ENCODE measurements at places on chromosomes 16 and 17.

- H3K4me1 ChIP-seq, result no peaks in the 10 kb centered on the region
- no peak overlapping the region for H3K4me3 ChIP-seq
- H3K36me3 ChIP-seq, result no peaks in the 10 kb centered on the region
- no peaks in the 10 kb centered on the region for H3K27me3 ChIP-seq
These were observed 18.1 kb upstream of the ABCA8 start for GRCh38 chr17:68973098-68973846.

GRCh38 chr17:55420067-55420775 lies 1.4 kb downstream of the MMD start:
- H3K27me3 ChIP-seq, result peaks cover 16% of the 10 kb centered on the region
- DNase-seq, result peak; percentile 42
- H3K36me3 ChIP-seq, result peaks cover 17% of the 10 kb centered on the region
- H3K4me1 ChIP-seq, result peaks cover 58% of the 10 kb centered on the region
- peak overlapping the region; percentile 93 for H3K27ac ChIP-seq

DNA sequence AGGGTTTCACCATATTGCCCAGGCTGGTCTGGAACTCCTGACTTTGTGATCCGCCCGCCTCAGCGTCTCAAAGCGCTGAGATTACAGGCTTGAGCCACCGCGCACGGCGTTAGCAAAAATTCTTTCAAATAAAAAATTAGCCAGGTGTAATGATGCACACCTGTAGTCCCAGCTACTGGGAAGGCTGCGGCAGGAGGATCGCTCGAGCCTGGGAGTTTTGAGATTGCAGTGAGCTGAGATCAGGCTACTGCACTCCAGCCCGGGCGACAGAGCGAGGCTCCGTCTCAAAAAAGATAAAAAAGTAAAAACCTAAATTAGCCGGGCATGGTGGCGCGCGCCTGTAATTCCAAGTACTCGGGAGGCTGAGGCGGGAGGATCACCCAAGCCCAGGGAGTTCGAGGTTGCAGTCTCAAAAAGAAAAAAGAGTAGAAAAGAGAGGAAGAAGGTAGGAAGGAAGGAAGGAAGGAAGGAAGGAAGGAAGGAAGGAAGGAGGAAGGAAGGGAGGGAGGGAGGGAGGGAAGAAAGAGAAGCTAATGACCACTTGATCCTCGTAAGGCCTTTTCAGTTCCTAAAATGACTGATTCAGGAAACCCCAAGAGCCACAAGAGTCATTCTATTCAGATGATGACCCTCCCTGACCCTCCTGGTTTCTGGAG lies 59.2 kb downstream of the SRL start:
- peaks cover 5% of the 10 kb centered on the region for H3K4me1 ChIP-seq
- H3K36me3 ChIP-seq, result no peaks in the 10 kb centered on the region
- peaks cover 13% of the 10 kb centered on the region for H3K27me3 ChIP-seq
- no peak for DNase-seq
- H3K27ac ChIP-seq, result peak overlapping the region; percentile 80
- peak overlapping the region; percentile 78 for H3K4me3 ChIP-seq

DNA sequence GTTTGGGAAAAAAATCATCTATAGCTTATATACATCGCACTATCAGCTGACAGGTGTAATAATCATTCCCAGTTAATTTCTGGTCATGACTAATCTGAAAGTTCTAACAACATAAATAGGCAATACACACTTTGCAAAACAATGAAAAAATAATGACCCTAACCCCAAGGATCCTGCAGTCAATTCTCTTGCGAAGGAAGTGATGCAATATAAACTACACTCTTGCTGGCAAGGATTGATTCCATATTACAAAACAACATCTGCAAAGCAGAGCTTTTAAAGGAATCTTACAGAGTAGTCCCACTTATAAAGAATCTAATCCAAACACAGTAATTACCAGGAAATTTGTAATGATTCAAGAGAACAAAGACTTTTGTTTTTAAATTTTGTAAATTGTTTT lies 73.4 kb downstream of the MYO1D start:
- no peaks in the 10 kb centered on the region for H3K36me3 ChIP-seq
- H3K4me3 ChIP-seq, result no peak overlapping the region
- H3K27me3 ChIP-seq, result peaks cover 19% of the 10 kb centered on the region
- H3K27ac ChIP-seq, result no peak overlapping the region
- H3K4me1 ChIP-seq, result no peaks in the 10 kb centered on the region

DNA sequence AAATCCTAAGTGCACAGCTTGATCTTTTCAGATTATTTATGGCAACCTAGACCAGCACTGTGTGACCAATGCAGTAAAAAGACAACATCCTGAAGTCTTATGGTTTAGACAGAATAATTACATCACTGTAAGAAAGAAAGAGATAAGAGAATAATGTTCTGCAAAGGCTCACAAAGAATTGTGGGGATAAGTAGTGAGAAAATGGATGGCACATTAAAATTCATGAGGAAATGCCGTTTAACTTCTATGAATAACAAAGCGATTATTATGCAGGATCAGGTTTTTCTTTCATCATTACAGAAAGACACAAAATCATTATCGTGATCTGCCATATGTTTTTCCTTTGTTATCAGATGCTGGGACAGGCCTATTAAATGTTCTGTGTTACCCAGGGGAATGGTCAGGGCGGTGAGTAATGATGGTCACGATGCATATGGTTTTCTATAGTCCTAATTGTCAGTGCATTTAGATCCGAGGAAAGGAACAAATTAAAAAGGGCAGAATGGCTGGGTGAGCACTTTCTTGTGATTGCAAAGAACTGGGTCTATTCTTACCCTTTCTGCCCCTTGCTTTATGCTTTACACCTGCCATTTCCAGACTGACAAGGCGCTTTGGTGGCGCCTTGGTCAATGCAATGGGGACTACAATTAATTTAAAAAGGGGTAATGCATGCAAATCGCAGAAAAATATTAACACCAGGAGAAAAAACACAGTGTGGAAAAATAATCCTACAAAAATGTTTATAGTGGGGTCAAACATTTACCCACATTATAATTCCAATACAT lies 18.1 kb upstream of the DHX40 start:
- H3K4me1 ChIP-seq, result no peaks in the 10 kb centered on the region
- no peak for DNase-seq
- no peaks in the 10 kb centered on the region for H3K36me3 ChIP-seq
- H3K27me3 ChIP-seq, result peaks cover 18% of the 10 kb centered on the region

- H3K36me3 ChIP-seq, result peaks cover 12% of the 10 kb centered on the region
- H3K27me3 ChIP-seq, result no peaks in the 10 kb centered on the region
- H3K4me3 ChIP-seq, result peak within 1 kb of the TSS; percentile 98
These were observed at the start of gene MAPK7 for GRCh38 chr17:19378416-19379360. Gene MAPK7, plus strand, starts transcription at chr17:19378498. Its CDS starts 403 bp downstream, at chr17:19378901.

GRCh38 chr16:28298511-28298878 lies 6.2 kb downstream of the SBK1 start:
- peaks cover 20% of the 10 kb centered on the region for H3K27me3 ChIP-seq
- peaks cover 24% of the 10 kb centered on the region for H3K4me1 ChIP-seq

DNA sequence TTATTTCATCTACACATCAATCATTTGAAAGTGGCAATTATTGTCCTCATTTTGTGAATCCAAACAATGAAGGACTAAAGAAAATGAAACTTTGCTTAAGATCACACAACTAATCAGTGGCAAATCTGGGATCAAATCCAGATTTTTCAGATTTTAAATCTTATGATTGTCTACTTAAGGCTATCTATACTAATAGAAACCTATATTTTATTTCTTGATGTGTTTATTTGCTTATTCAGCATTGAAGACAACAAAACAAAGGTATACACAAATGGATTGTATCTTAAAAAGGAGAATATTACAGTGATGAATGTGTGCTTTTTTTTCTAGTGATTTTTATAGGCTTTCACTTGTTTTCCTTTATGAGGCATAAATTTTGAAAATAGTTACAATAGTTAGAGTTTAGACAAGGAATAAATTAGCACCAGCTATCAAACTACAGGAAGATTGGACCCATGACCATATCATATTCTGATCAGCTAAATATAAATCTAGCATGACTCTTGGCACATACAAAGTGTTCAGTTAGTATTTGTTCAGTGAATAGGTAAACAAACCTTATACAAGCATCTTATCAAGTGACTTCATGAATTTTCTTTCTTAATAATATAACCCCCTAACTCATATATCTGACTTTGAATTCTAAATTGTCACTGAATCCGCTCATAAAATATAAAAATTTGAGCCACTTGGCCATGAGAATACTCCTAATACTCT lies 20.5 kb downstream of the VMP1 start:
- H3K27ac ChIP-seq, result no peak overlapping the region
- H3K4me3 ChIP-seq, result no peak overlapping the region
- DNase-seq, result no peak
- H3K27me3 ChIP-seq, result no peaks in the 10 kb centered on the region
- peaks cover 5% of the 10 kb centered on the region for H3K4me1 ChIP-seq

DNA sequence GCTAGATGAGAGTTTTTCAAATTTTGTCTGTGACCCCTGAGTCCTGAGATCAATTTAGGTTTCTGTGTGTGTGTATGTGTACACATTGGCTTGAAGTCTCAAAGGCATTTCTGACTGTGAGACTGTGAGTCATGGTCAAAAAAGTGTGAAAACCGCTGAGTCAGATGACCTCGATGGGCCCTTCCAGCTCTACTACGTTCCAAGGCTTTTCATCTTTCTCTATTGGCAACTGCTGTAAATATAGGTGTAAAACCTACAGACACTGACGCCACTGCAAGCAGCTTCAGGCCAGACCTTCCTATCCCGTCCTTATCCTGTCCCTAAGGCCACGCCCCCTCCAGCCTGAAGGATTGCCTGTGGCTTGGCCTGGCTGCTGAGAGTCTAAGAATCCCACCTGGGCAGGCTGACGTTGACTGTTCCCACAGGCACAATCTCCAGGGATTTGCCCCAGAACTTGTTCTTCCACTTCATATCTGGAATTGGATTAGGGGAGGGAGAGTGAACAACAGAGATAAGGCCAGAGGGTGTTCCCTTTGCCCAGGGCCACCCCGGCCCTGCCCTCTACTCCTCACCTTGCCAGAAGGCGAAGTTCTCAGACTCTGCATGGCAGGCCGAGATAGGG lies 11.3 kb downstream of the OSBPL7 start:
- DNase-seq, result no peak
- peak overlapping the region; percentile 62 for H3K27ac ChIP-seq
- H3K36me3 ChIP-seq, result peaks cover 29% of the 10 kb centered on the region
- no peaks in the 10 kb centered on the region for H3K27me3 ChIP-seq

GRCh38 chr17:81455387-81455786 lies 57.2 kb downstream of the ACTG1 start:
- peaks cover 2% of the 10 kb centered on the region for H3K27me3 ChIP-seq
- no peak overlapping the region for H3K27ac ChIP-seq
- no peaks in the 10 kb centered on the region for H3K4me1 ChIP-seq
- no peak overlapping the region for H3K4me3 ChIP-seq
- no peaks in the 10 kb centered on the region for H3K36me3 ChIP-seq
- DNase-seq, result no peak

DNA sequence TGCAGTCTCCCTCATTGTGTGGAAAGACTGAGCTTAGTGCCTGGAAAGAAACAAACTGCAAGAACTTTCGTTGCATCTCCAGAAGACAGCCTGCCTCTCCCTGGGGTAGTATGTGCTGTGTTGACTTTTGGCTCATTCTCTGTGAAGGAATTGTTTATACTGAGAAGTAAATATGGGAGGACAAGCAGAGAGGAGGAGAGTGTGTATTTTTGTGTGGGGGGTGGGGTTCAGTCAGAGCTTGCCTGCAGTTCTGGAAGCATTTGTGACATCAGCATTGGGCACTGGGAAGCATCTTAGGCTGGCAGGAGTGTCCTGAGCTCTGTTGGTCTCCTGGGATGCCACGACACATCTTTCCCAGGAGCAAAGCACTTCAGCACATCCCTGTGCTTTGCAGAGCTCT lies 147.9 kb downstream of the HS3ST3B1 start:
- peaks cover 6% of the 10 kb centered on the region for H3K27me3 ChIP-seq
- no peak overlapping the region for H3K27ac ChIP-seq
- no peak overlapping the region for H3K4me3 ChIP-seq
- H3K4me1 ChIP-seq, result no peaks in the 10 kb centered on the region
- DNase-seq, result no peak

GRCh38 chr17:59893676-59894100 lies 767 bp downstream of the RPS6KB1 start:
- peaks cover 3% of the 10 kb centered on the region for H3K27me3 ChIP-seq
- peak overlapping the region; percentile 99 for H3K27ac ChIP-seq
- H3K36me3 ChIP-seq, result peaks cover 9% of the 10 kb centered on the region
- peak overlapping the region; percentile 100 for H3K4me3 ChIP-seq
- DNase-seq, result no peak
- peaks cover 53% of the 10 kb centered on the region for H3K4me1 ChIP-seq

GRCh38 chr17:31492880-31493655 lies 101.6 kb downstream of the RAB11FIP4 start:
- H3K4me3 ChIP-seq, result peak overlapping the region; percentile 67
- peak; percentile 31 for DNase-seq
- peak overlapping the region; percentile 91 for H3K27ac ChIP-seq
- no peaks in the 10 kb centered on the region for H3K27me3 ChIP-seq

GRCh38 chr17:33322063-33322462 lies 29.0 kb upstream of the ASIC2 start:
- H3K27ac ChIP-seq, result no peak overlapping the region
- no peaks in the 10 kb centered on the region for H3K27me3 ChIP-seq
- DNase-seq, result no peak
- no peak overlapping the region for H3K4me3 ChIP-seq
- H3K4me1 ChIP-seq, result no peaks in the 10 kb centered on the region

GRCh38 chr17:34413443-34414119 lies 50.5 kb upstream of the CCL1 start:
- DNase-seq, result no peak
- no peaks in the 10 kb centered on the region for H3K36me3 ChIP-seq
- peaks cover 13% of the 10 kb centered on the region for H3K4me1 ChIP-seq
- peak overlapping the region; percentile 18 for H3K27ac ChIP-seq
- peaks cover 48% of the 10 kb centered on the region for H3K27me3 ChIP-seq

DNA sequence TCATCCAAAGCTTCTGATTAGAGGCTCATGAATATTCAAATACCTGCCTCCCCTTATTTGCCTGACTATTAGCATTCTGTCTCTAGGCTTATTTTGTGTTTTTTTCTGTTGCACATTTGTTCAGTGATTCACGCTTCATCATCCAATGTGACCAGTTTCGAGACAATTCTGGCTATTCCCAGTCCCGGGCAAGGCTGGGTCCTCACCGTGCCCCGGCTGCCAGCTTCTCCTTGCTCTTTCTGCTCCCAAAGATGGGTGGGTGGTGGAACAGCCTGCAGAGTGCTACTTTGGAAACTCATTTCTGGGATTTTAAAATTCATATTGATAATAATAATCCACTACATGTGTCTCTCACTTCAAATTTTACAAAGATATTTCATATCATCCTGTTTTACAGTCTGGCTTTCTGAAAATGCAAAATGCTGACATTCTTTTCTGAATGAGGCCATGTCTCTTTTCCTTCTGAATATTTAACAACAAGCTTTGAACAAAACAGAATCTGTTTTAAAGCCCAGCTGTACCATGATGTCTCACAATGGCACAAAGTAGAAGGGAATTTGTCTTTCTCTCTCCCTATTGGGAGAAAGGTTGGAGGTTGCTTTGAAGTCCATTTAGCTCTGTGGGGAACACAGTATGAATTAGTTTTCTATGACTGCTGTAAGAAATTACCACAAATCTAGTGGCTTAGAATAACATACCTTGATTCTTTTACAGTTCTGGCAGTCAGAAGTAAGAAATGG lies 116.9 kb upstream of the CDH13 start:
- no peak overlapping the region for H3K4me3 ChIP-seq
- H3K27me3 ChIP-seq, result no peaks in the 10 kb centered on the region
- no peak for DNase-seq
- H3K27ac ChIP-seq, result no peak overlapping the region
- no peaks in the 10 kb centered on the region for H3K4me1 ChIP-seq

GRCh38 chr17:4142107-4142900 lies 526 bp downstream of the ZZEF1 start:
- H3K27me3 ChIP-seq, result no peaks in the 10 kb centered on the region
- peak overlapping the region; percentile 49 for H3K27ac ChIP-seq
- no peak for DNase-seq
- peaks cover 51% of the 10 kb centered on the region for H3K4me1 ChIP-seq
- H3K36me3 ChIP-seq, result peaks cover 9% of the 10 kb centered on the region
- peak overlapping the region; percentile 98 for H3K4me3 ChIP-seq

GRCh38 chr17:75778861-75779249 lies 5.8 kb upstream of the UNK start:
- peak overlapping the region; percentile 98 for H3K4me3 ChIP-seq
- DNase-seq, result peak; percentile 74
- H3K27me3 ChIP-seq, result peaks cover 2% of the 10 kb centered on the region
- peaks cover 42% of the 10 kb centered on the region for H3K36me3 ChIP-seq
- H3K27ac ChIP-seq, result peak overlapping the region; percentile 92

Data from activated T-helper 1 cell treated with anti-CD3 and anti-CD28 coated beads, Interleukin-12 subunit alpha, Interleukin-12 subunit beta, Interleukin-2, Interleukin-4 antibody, amounts not matched to agents 30 ng/mL and 10 ng/mL and 1 ng/mL, durations not matched to agents 14 hours and 24 hours and 36 hours (primary cell).